NCI-H774 (cell line): ENCODE measurements at places on chromosomes 5 and 9.
A peak's percentile ranks its signal among the peaks of the same experiment; 100 is the strongest.

- DNase-seq = no peak
Measured at GRCh38 chr5:168676501-168676900, 97.3 kb upstream of the PANK3 start.

DNA sequence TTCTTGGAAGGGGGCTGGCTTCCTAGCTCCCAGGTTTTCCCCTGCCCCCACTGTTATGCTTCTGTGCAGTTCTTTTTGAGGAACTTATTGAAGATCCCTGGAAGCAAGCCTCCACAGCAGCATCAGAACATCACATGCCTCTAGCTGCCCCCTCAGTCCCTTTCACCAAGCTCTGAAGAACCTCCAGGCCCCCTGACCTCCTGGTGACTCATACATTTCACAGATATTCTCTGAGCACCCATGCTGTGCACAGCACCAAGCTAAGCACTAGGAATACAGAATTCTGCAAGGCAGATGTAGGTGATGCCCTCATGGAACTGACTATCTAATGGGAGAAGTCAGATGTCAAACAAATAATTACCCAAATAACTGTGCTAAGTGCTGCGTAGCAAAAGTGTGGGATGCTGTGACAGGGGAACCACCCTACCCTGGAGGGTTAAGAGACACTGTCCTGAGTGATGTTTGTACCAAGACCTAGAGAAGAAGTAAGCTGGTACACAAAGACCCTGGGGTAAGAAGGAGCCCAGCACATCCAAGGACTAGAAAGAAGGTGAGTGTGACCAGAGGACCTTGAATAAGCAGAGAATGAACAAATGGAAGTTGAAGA is 213.7 kb upstream of the NR4A3 start:
- no peak for DNase-seq

GRCh38 chr9:125447202-125447802 is 185.7 kb downstream of the GAPVD1 start:
- DNase-seq = no peak

- peak; percentile 31 for DNase-seq
Measured at GRCh38 chr5:143698574-143698973, 113.4 kb upstream of the HMHB1 start.

- DNase-seq = no peak
Measured at GRCh38 chr9:137757613-137758029, 120.0 kb upstream of the CACNA1B start.

DNA sequence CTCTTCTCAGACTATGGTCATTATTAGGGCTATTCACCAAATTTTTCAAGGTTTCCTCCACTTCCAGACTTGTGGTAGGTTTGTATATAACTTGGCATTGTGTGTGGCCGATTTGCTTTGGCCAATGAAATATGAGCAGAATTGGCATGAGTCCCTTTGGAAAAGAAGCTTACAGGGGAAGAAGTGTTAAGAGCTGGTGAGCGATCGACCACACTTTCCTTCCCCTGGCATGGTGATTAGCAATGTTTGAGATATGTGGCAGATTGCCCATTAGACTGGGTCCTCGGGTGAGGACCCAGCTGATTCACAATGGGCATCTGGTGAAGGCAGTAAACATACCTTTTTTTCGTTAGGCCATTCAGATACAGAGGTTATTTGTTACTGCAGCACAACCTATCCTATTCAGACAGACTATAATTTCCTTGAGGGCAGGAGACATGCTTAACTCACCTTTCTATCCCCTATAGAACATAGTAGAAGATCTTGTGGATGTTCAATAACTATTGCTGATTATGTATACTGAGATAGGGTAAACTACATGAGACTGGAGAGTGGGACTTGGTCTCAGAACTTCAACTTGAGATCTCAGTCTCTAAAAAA is 62.8 kb upstream of the KLF9 start:
- DNase-seq = no peak
